ENCODE measurements at places on chromosomes 3 and 15.

DNA sequence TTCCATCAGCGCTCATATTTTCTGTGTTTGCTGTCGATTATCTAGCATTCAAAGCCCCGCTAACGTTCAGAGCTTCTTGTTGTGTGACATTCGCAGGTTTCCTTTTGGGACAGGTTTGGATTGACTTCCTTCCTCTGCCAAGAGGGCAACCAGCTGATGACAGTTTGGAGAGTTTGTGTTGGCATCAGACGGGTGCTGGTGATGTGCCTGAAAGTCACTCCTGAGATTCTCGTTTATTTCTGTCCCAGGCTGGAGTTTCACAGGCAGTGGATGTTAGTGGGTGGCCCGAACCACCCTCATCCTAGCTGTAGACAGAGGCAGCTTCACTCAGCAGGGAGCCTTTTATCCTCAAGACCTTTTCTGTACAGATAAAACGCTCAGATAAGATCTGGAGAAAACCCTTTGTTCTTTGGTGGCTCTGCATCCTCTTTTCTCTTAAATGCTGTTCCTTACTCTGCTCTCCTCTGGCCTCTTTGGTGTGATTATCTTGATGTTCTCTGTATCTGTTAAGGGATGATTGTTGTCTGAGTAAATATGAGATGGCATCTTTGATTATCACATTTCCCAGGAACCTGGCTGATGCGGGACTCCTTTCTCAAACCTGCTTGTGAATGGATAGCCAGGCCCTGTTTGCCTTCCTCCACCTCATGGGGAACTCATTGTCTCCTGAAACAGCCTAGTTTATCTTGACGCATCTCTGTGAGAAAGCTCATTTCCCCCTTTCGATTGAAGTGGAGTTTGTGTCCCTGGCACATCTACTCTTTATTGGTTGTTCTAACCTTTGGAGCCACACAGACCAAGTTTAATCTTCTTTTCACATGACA lies 35.9 kb downstream of the CGNL1 start:
- DNase-seq, result no peak

GRCh38 chr3:62325896-62326295 lies 47.5 kb downstream of the FEZF2 start:
- DNase-seq, result no peak

DNA sequence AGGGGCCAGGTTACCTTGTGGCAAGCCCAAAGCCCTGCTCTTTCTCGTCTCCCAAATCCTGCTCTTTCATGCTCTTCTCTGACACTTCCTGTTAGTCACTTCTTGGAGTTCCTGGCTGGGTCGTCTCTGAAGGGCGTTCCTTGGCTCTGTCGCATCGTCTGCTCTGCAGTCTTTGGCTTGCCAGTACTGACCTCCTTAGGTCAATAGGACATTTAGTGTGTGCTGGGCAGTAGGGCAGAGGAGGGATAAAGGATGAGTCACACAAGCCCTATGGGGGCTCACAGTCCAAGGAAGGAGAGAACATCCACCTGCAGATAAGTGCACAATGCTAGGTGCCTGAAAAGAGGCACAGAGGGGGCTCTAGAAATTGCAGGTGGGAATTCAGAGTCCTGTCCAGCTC lies 87.5 kb downstream of the FAM43A start:
- DNase-seq, result no peak

- DNase-seq, result no peak
Measured at GRCh38 chr15:89672221-89673164, 6.7 kb downstream of the PLIN1 start.

DNA sequence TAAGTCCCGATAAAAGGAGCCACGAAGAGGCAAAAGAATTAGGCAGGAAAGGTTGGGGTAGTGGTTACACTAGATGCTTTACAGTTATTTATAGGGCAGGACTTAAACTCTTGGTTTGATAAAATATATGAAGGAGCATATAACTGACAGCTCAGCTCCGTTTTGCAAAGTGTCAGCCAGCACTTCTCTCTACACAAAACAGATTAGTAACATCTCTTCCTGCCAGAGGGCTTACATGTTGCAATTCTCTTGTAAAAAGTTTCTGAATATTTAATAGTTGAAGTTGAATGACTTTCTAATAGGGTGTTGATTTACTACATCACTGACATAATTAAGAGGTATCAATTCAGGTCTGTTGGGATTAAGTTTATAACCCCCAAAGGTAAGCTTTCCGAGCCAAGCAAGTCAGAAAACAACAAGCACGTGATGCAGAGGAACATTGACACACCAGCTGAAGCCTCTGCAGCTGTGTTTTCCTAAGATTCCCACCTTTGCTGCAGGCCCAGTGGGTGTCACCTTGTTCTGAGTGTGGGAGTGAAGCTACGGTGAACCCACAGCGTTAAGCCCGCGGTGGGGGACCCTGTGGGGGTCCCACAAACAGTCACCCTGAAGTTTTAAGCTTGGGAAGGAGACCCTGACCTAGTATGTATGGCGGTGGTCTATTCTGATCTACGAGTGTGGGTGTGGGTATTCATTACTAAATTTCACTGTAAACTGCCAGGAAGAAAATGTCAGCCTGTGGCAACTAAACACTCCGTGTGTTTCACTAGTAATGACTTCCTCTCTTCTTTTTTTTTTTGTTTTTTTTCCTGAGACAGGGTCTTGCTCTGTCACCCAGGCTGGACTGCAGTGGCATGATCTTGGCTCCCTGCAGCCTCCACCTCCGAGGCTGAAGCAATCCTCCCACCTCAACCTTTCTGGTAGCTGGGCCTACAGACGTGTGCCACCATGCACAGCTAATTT lies 22.0 kb upstream of the ATP13A3 start:
- DNase-seq, result no peak

- no peak for DNase-seq
Measured at GRCh38 chr15:71338827-71339542, 223.7 kb downstream of the THSD4 start.

- DNase-seq, result no peak
Measured at GRCh38 chr3:49470714-49471420, 800 bp downstream of the DAG1 start.

DNA sequence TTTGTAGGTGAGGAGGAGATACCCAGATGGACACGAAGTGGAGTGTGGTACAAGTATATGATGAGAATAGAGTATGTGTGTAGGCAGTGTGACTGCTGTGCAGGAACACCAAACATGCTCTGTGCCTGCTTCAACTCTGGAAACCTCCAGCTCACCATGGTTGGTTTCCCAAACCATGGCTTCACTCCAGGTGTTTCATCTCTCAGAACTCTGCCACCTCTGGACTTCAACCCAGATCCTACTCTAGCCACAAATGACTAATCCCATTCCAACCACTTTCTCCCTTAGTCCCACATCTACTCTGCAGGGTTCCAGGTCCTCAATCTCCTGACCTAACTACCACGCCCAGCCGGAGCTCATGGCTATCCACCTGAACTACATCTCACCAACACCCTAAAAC lies 102.1 kb downstream of the RYK start:
- no peak for DNase-seq

GRCh38 chr15:76996526-76997401 lies 1.8 kb downstream of the PSTPIP1 start:
- no peak for DNase-seq

DNA sequence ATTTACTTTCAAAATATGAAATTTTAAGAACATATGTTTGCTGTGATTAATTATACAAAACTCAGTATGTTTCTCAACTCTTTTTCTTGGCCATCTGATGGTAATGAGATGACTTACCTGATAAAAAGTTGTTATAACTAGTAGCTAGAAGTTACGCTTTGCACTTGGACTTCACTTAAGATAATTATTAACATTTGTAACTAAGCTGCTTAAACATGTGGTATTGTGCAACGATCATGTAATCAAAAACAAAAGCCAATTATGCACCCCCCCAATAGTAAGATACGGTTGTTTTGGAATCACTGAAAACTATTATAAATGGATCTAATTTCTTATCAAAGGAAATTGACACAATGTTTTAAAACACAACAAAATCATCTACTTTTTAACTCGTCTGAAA lies 342.9 kb downstream of the CNTN3 start:
- no peak for DNase-seq

- DNase-seq, result no peak
Measured at GRCh38 chr15:68789091-68789490, 31.6 kb downstream of the ANP32A start.

DNA sequence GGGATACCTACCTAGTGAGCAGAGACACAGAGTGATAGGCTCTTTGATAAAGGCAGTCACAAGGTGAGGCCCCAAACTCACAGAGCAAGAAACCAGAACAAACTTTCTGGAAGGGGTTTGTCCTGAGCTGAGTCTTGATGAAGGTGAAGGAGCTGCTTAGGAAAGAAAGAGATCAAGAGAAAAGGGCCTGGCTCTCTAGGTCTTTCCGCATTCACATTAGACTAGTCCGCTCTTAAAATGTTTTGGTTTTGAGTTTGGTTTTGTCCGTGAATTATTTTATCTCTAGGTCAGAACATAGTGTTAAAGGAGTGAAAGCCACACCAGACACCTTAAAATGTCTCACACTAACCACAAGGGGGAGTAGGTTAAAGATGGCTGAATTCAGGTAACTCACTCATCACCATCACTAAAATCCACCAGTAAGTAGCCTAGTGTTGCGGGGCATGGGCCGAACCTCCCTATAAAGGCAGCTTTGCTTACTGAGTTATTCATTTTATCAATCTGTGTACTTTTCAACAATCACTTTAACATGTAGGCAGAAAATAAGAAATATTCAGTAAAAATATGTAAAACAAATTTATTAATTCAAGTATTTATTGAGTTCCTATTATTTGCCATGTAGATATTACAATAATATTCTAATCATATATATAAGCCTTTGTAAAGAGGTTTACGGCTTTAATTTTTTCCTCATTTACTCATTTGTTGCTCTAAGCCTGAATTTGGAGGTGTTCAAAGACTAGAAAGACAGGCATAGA lies 121.5 kb upstream of the TSC22D2 start:
- peak; percentile 28 for DNase-seq

- no peak for DNase-seq
Measured at GRCh38 chr15:43514241-43515057, 3.0 kb upstream of the MAP1A start.

DNA sequence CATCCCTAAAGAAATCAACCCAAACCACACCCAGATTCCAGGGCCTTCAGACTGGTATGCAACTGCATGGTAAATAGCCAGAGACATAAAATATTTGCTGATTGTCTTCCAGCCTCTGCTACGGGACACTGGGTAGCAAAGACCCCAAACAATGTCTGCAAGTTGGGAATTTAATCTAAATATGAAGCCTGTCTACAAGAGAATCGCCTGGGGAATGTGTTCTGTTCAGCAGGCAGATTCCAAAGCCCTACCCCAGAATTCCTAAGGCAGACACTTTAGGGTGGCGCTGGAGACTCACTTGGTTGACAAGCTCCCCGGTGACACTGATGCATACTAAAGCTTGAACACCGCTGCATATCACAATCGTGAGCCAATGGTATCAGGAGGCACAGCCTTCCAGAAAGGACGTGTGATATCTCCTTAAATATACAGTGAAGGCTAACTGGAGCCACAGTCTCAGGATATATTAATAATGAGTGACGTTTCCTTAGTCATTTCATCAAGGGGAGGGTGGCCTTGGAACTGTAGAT lies 684.1 kb downstream of the NTRK3 start:
- no peak for DNase-seq

- no peak for DNase-seq
Measured at GRCh38 chr15:42726114-42726513, 10.8 kb downstream of the CDAN1 start.

GRCh38 chr3:18812316-18812715 lies 336.0 kb upstream of the KCNH8 start:
- no peak for DNase-seq

GRCh38 chr15:70608144-70608543 lies 155.2 kb downstream of the UACA start:
- no peak for DNase-seq

DNA sequence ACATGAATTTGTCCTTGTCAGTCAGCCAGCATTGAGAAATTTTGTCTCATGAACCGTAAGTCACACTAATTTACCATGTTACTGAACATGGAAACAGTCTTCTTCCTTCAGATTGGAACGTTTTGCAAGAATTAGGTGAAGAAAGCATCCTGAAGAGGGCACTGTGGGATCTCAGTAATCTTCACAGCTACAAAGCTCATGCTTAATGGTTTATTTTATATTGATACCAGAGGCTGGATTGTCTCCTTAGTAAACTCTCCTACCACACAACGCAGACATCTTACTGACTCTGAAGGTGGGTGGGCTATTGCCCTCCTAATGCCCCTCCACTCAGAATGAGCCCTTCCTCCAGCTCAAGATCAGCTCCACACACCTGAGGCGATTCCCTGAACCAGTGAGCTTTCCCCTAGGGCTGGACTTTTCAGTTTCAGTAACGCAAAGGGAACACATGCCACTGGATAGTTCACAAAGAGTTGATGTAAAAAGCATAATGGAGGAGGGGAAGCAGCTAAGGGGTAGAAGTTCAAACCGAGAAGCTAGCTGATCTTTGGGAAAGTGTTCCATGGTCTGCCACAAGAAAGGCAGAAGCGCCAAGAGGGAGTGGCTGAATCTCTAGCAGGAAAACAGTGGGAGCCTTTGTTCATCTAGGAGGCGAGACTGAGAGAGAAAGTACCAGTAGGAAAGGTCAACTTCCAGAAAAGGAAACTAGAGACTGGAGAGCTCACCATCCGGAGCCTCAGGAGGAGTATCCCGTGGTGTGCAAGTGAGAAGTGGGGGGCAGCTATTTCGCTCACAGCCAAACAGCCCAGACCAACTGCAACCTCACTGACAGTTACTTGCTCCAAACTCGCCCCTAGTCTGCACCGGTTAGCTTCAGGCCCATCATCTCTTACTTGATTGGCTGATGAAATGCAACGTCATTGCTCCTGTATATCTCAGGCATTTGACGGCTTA lies at the start of gene SLC9C1:
Gene SLC9C1, minus strand, starts transcription at position 849 of the 954 bp plus-strand sequence. CDS start 7,425 bp downstream, outside the sequence.
- DNase-seq, result peak; percentile 41

- DNase-seq, result no peak
Measured at GRCh38 chr15:68550498-68551295, 28.1 kb upstream of the CORO2B start.

- DNase-seq, result no peak
Measured at GRCh38 chr3:111913163-111913763, 54.2 kb downstream of the PHLDB2 start.

- no peak for DNase-seq
Measured at GRCh38 chr3:10263646-10264363, 15.5 kb downstream of the TATDN2 start.

- no peak for DNase-seq
Measured at GRCh38 chr3:127252446-127252845, 35.4 kb downstream of the PRR20G start.

DNA sequence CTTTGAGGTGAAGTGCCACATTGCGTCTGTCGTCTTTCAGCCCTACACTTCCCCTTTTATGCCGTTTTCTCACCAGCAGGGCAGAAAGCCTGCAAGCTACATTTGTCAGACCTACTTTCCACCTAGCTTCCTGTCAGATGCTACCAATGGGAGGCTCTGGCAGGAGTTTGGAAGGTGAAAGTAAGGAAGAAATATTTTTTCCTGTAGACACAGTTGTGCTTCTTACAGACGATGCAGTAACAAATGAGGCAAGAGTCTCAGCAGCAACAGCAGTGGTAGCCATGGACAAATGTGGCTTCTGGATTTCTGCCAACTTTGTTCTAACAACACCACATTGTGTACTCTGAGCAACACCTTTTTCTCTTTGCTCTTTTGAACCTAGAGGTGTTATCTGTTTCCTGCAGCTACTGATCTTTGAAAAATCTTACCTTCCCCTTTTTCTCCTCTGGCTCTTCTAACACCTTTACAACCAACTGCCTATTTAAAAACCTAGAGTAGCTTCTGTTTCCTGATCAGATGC lies 70.6 kb upstream of the STT3B start:
- DNase-seq, result no peak
